Transverse colon (tissue), 4 donors: ENCODE measurements at places on chromosomes 13 and 19. TPM values are rescaled to one million over a fixed set of nuclear protein-coding genes. Genes with fewer than 3 reads are reported as not detected.

The POLR1G gene
- 1.00 TPM for total RNA-seq

The RFXAP gene
- total RNA-seq = 3.4 TPM

The ZNF610 gene
- total RNA-seq = 1.6 TPM

The PTBP1 gene
- 145 TPM for total RNA-seq

The ALOX5AP gene
- total RNA-seq = 1.2 TPM

The ZNF91 gene
- total RNA-seq = 206 TPM

The ZIC5 gene
- not detected for total RNA-seq

The GRK1 gene
- not detected for total RNA-seq

DNA sequence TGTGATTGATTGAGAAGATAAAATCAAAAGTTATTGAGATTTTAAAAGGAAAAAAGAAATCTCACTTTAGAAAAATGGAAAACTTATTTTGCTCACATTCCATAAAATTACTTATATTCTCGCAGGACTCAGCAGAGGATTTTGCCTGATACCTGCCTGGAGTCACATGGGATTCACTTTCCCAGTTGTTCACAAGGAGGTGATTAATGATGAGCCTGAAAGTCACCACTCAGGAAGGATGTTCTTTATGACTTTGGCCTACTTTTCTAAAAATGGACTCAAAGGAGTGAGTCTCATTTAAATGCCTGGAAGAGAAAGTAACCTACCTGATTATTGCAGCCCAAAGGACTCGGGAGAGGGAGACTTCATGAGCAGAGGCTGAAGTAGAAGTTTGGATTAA, 34.5 kb upstream of the FAM216B start:
- DNase-seq = no peak
- no peak overlapping the region for H3K27ac ChIP-seq
- no peaks in the 10 kb centered on the region for H3K36me3 ChIP-seq
- H3K4me3 ChIP-seq = no peak overlapping the region
- no peaks in the 10 kb centered on the region for H3K4me1 ChIP-seq

DNA sequence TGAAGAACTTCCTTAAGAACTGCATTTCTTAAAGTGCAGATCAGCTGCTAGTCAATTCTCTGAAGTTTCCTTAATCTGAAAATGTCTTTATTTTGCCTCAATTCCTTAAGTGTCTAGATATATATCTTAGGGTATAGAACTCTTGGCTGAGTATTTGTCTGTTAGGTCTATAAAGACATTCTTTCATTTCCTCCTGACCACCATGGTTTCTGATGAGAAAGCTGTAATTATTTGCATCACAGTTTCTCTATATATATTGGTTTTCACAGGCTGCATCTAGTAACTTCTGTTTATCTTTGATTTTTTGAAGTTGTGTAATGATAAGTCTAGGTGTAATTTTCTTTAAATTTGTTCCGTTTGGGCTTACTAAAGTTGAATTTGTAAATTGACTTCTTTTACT, 15.2 kb downstream of the NDFIP2 start:
- no peaks in the 10 kb centered on the region for H3K36me3 ChIP-seq
- no peak overlapping the region for H3K27ac ChIP-seq
- H3K4me3 ChIP-seq = no peak overlapping the region
- peaks cover 13% of the 10 kb centered on the region for H3K4me1 ChIP-seq
- DNase-seq = no peak
- H3K27me3 ChIP-seq = no peaks in the 10 kb centered on the region

DNA sequence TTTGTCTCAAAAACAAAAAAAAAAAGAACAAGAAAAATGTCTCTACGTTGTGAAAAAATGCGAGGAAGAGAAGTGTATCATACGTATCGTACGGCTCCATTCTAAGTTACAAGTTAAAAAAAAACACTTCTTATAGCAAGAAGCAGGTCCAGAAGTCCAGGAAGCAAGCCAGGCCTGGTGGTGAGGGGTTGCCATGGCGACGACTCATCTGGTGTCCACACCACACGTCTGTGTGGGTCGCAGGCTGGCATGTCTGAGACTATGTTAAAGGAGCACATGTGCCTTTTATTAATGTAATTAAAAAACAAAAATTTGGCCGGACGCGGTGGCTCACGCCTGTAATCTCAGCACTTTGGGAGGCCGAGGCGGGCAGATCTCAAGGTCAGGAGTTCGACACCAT, 5.9 kb downstream of the MED16 start:
- H3K27me3 ChIP-seq = no peaks in the 10 kb centered on the region
- H3K4me3 ChIP-seq = no peak overlapping the region
- no peaks in the 10 kb centered on the region for H3K4me1 ChIP-seq
- no peak for DNase-seq
- H3K36me3 ChIP-seq = no peaks in the 10 kb centered on the region
- H3K27ac ChIP-seq = no peak overlapping the region

GRCh38 chr13:94188201-94188854, 291.2 kb downstream of the DCT start:
- no peak for DNase-seq
- no peaks in the 10 kb centered on the region for H3K36me3 ChIP-seq
- H3K4me3 ChIP-seq = no peak overlapping the region
- no peaks in the 10 kb centered on the region for H3K27me3 ChIP-seq

GRCh38 chr19:47992070-47992469, at the start of gene BSPH1:
Gene BSPH1 (minus strand): TSS chr19:47992170. CDS start chr19:47992081, 89 bp downstream.
- H3K36me3 ChIP-seq = no peaks in the 10 kb centered on the region
- no peaks in the 10 kb centered on the region for H3K4me1 ChIP-seq
- H3K4me3 ChIP-seq = no peak within 1 kb of the TSS
- H3K27me3 ChIP-seq = peaks cover 22% of the 10 kb centered on the region

DNA sequence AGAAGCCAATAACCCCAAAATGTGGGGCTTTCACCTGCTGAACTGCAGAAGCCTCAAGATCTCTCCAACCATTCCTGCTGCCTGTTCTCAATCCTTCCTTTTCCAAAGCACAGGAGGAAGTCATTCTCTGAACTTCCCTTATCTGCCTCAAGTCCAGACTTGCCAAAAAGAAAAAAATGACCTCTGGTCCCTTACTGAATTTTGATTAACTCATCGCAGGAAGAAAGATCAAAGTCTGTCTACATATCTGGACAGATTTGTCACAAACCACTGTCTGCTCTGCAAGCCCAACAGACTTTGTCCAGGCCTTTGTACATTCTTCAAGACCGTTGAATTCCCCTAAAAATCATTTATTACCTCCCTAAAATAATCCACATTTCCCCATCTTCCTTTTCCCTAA, 126.5 kb upstream of the NBEA start:
- H3K4me1 ChIP-seq = no peaks in the 10 kb centered on the region
- DNase-seq = no peak
- H3K36me3 ChIP-seq = no peaks in the 10 kb centered on the region
- H3K4me3 ChIP-seq = no peak overlapping the region
- H3K27me3 ChIP-seq = no peaks in the 10 kb centered on the region

- no peak overlapping the region for H3K4me3 ChIP-seq
- no peak for DNase-seq
Measured at GRCh38 chr19:6947745-6948144, 60.4 kb downstream of the ADGRE1 start.

GRCh38 chr19:13420780-13421179, 85.5 kb downstream of the CACNA1A start:
- no peaks in the 10 kb centered on the region for H3K36me3 ChIP-seq
- DNase-seq = no peak
- no peaks in the 10 kb centered on the region for H3K27me3 ChIP-seq
